Suppressor macrophage (primary cell): ENCODE measurements at places on chromosomes 16 and 17.

- peak; percentile 69 for DNase-seq
Measured at GRCh38 chr17:76534831-76535732, 2.4 kb downstream of the CYGB start.

DNA sequence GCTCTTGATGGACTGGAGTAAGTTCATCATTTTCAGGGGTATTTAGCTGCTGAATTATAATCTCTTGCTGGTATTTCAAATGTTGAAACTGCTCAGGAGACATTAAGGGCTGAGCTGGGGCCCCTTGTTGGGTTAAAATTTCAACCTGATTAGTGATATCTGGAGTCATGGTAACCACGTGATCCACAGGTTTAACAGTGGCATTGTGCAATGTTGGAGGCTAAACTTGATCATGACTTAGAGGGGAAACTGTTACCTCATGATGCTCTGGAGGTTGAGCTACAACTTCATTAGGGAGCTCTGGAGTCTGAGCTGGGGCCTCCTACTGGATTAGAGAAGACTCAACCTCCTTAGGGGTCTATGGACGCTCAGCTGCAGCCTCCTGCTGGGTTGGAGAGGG, 17.2 kb upstream of the MPP2 start:
- DNase-seq = no peak

GRCh38 chr16:3810198-3810664, 70.3 kb downstream of the CREBBP start:
- DNase-seq = no peak

GRCh38 chr16:483341-484075, 44.0 kb upstream of the CAPN15 start:
- no peak for DNase-seq

DNA sequence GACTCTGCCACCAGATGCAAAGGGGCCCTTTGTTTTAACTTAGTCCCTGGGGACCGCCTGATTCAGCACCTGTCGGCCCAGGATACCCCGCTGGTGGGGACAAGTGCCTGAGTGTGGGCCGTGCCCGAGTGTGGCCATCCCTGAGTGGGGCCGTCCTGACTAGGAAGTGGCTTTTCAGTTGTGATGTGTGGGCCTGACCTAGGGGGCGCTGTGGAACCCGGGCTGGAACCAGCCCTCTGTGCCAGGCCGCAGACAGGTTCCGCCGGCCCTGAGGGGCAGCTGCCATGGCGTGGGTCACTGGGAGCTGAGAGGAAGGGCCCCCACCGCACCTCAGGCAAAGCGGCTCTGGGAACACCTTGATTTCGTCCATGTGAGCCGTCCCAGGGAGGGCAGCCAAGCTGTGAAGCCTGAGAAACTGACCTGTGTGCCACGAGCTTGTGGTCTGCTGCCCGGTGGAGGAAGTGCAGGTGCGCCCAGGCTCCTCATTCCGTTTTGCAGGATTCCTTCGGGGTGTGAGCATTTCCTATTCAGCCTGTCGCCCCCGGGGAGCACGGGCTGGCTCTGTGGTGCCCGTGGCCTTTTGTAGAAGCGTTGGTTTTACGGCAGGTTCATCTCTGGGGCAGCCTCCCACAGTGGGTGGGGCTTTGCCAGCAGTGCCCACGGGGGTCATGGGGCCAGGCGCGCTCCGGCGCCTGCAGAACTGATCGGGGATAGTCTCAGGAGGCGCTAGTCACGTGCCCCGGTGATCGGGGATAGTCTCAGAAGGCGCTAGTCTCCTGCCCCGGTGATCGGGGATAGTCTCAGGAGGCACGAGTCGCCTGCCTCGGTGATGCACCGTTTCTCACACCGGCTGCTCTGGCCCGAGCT, 5.3 kb downstream of the RPL13 start:
- DNase-seq = peak; percentile 85

DNA sequence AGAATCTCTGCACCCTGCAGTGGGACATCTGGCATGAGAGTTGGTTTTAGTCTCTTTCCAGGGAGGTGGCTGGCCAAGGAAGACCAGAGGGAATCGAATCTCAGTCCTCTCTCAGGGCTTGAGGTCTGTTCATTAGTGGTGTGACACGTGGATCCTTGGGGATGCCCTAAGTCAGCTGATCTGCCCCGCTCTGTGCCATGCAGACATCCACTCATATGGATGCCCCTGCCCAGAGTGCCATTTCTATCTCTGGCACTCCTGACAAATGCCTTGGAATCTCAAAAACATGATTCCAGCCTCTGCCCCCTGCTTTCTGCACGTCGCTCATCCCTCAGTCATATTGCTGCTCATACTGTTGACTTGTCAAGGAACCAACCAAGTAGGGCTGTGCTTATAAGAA, 38.8 kb downstream of the WSCD1 start:
- no peak for DNase-seq

GRCh38 chr17:48960834-48961515, 7.4 kb downstream of the GIP start:
- no peak for DNase-seq

- no peak for DNase-seq
Measured at GRCh38 chr17:65559461-65559803, 2.0 kb downstream of the AXIN2 start.

- no peak for DNase-seq
Measured at GRCh38 chr16:18948372-18949020, 22.3 kb upstream of the SMG1 start.

- peak; percentile 82 for DNase-seq
Measured at GRCh38 chr16:81514041-81514559, 69.5 kb downstream of the CMIP start.

GRCh38 chr16:60329108-60329507, 1595.0 kb upstream of the GOT2 start:
- DNase-seq = no peak

DNA sequence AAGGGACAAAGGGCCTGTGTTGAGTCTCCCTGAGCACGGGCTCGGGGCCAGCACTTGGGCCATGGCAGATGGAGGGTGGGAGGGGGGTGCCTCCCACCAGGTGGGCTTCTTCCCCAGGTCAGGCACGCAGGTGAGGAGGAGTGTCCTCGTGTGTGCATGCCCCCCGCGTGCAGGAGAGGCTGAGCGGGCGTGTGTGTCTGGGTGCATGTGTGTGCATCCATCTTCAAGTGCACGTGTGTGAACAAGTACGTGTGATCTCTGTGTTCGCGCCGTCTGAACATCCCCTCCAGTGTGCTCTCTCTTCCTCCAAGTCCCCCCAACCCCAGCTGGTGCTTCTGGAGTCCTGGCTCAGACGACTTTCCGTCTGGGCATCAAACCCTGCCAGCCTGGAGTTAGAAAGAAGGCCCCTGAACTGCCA, 2.7 kb upstream of the ZG16B start:
- no peak for DNase-seq

DNA sequence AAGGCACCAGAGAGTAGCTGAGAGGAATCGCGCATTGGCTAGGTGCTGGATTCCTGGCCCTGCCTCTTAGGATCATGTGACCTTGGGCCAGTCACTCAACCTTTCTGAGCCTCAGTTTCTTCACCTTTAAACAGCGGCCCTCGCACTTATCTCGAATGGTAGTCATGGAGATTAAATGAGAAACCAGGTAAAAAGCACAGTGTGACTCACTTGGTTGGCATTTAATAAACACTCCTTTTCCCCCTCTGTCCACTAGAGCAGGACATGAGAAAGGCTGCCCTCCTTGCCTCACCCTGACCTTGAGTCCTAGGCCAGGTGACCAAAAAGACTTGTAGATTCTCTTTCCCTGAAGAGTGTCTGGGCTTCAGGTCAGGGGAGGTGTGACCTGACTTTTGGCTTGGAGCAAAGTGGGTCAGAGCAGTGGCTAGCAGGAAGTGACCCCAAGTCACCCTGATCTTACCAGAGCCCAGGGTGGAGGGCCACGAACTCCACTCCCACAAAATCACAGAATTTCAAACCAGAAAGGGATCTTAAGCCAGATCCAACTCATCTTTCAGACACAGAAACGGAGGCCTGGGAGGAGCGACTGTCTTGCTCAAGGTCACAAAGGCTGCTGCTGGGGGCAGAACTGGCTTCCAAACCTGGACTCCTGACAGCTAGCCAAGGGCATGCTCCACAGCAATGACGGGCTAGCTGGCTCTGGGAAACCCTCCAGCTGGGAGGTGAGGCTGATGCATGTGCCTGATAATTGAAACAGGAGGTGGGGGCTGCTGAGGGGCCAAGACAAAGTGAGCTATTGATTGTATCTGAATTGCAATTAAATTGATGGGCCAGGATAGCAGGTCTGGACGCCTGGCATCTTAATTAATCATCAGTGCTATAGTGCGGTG, 65.2 kb downstream of the PIPOX start:
- no peak for DNase-seq

GRCh38 chr16:77514500-77515220, 79.8 kb upstream of the ADAMTS18 start:
- no peak for DNase-seq

- DNase-seq = no peak
Measured at GRCh38 chr16:55015181-55015913, 84.7 kb downstream of the IRX5 start.

GRCh38 chr17:40447148-40447644, 3.9 kb downstream of the IGFBP4 start:
- no peak for DNase-seq

GRCh38 chr16:30113031-30113710, at the start of gene GDPD3:
Gene GDPD3 (minus strand): TSS chr16:30113537. CDS start chr16:30113478, 59 bp downstream.
- no peak for DNase-seq

GRCh38 chr16:14063618-14064581, 7.2 kb upstream of the MRTFB start:
- no peak for DNase-seq

DNA sequence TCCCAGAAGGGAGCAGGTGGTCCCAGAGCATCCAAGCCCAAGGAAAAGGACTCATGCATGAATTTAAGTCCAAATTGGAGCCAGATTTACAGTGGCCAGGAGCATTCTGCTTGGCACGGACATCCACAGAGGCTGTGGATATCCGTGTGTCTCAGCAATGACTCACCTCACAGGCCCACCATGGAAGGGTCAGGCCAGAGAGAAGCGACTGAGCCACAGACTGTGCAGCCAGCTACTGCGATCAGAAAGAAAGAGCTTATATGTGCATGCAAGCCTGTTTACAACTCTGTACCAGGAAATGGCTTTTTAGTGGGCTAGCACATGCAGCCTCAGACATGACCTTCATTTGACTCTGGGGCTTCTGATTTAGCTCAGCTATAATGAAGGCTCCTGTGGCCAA, 231.0 kb downstream of the C16orf95 start:
- no peak for DNase-seq

DNA sequence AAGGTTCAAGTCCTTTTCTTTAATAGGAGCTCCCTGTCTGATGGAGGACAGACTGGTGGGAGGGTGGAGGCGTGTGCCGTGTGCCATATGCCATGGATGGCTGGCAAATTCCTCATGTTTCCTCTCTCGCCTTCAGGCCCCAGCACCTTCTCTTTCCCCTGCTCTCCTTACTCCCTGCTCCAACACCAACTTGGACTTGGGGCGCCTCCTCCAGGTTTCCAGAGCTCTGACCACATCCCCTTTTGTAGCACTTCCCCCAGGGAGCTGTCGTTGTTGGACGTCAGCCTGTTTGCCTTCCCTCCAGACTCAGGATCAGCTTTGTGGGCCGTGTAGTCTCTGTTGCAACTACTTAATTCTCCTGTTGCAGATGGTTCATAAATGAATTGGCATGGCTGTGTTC, 30.7 kb downstream of the TMC7 start:
- peak; percentile 89 for DNase-seq

DNA sequence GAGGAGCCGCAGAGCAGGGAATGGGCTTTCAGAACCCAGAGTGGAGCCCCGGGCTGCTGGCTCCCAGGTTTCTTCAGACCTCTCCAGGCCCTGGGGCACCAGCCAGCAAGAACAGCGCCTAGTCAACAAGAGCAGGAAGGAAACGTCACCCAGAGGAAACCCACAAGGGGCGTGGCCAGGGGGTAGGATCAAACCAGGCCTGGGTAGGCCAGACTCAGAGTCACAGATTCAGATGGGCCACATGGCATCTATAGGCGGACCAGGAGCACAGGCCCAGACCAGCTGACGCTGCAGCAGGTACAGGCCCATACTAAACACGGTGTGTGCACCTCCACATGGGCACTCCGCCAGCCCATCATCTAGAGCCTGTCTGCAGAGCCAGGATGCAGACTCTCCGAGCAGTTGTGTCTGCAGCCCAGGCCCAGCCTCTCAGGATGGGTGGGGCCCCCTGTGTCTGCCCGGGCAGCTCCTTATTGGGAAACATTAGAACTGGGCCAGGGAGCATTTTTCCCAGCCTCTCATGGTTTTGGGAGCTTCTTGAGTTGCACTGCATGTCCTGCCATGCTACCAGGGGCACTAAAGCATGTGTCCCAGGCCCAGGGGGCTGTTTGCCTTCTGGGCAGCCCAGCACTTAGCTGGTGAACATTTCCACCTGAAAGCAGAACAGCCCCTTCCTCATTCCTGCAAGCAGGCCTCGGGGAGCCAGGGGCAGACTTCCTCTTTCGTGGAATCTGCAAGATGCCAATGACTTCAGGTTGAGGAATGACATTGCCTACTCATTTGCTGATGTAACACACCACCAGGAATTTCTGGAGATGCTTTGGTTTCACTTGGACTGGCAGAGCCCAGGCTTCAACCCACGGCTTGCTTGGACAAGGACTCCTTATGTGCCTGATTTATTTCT, at the start of gene NLRP1:
NLRP1 (minus strand) TSS at position 127 of the 904 bp plus-strand sequence. CDS start 552 bp downstream, outside the sequence.
- DNase-seq = peak; percentile 92

GRCh38 chr16:24612656-24613055, 73.3 kb downstream of the RBBP6 start:
- DNase-seq = no peak

- DNase-seq = peak; percentile 30
Measured at GRCh38 chr17:42906772-42907446, 6.3 kb downstream of the G6PC1 start.

DNA sequence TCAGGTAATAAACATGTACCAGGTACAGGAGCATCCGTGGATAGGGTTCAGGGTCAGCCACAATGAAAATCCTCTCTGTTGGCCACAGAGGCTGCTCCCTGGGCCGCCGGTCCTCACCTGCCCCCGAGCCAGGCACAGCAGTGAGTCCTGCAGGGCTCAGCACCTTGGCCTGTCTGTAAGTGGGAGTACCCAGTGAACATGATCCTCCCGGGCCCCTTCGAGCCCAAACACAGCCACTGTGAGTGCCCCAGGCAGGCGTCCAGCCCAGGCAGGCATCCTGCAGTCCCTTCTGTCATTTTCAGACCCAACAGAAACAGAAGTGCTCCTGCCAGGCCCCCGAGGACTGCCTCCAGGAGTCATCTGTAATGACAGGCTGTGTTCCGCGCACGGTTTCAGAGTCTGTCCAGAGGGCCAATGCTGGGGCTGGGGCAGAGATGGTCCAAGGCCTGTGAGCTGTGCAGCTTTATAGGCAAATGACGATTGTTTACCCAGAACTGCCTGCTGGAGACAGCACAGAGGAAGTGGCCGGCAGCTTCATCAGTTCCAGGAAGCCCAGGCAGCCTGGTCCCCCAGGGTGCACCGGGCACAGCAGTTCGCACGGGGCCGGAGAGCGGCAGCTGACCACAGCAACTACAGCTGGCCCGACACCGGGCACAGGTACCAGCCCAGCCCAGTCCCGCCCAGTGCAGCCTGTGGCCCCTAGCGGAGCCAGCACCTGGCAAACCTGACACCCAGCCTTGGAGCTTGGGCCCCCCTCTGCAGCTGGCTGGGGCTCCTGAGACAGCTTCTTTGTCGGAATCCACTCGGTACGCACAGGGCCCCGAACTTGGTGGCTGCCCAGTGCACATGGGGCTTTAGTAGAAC, 13.2 kb downstream of the SLC7A5 start:
- peak; percentile 82 for DNase-seq
